Heart right ventricle (tissue), 16 donors: ENCODE measurements at places on chromosomes 13 and 19. TPM values are rescaled to one million over a fixed set of nuclear protein-coding genes. Genes with fewer than 3 reads are reported as not detected.

HIF3A gene
- 48.5 TPM for total RNA-seq

LYPD5 gene
- 1.9 TPM for total RNA-seq

REXO1 gene
- total RNA-seq, result 18.1 TPM

KANK3 gene
- total RNA-seq, result 10.2 TPM

ZNF726 gene
- total RNA-seq, result 0.15 TPM

NCAN gene
- total RNA-seq, result not detected

ETFB gene
- 393 TPM for total RNA-seq

ZNF761 gene
- total RNA-seq, result 3.0 TPM

IGFL1 gene
- not detected for total RNA-seq

DNA sequence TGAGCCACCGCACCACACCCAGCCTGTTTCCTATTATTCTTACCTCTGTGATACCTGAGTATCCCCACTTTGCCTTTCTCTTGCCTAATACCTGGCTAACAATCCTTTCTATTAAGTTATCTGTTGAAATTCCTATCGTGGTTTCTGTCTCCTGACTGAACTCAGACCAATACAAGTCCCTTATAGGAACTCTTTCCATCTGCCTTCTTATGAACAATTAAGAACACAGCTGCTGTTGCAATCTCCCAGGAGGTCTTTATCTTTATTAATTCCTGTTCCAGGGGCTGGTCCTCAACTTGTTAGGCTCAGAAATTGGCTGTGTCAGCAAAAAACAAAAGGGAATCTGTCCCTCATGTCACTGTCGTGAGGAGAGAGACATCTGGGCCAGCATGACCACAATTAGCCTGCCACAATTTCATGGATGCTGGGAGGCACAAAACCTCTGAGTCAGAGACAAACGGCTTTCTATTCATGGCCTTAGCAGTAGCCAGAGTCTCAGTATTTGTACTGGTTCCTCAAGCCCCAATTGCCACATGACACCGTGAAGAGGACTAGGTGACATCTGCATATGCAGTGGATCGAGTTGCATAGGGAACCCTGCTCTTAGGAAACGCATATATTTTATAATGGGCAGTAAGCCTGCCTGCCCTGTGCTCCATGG is 58.2 kb downstream of the NUFIP1 start:
- no peaks in the 10 kb centered on the region for H3K27me3 ChIP-seq
- no peak overlapping the region for H3K27ac ChIP-seq
- H3K36me3 ChIP-seq, result no peaks in the 10 kb centered on the region
- H3K4me1 ChIP-seq, result no peaks in the 10 kb centered on the region
- H3K4me3 ChIP-seq, result no peak overlapping the region
- no peak for DNase-seq

DNA sequence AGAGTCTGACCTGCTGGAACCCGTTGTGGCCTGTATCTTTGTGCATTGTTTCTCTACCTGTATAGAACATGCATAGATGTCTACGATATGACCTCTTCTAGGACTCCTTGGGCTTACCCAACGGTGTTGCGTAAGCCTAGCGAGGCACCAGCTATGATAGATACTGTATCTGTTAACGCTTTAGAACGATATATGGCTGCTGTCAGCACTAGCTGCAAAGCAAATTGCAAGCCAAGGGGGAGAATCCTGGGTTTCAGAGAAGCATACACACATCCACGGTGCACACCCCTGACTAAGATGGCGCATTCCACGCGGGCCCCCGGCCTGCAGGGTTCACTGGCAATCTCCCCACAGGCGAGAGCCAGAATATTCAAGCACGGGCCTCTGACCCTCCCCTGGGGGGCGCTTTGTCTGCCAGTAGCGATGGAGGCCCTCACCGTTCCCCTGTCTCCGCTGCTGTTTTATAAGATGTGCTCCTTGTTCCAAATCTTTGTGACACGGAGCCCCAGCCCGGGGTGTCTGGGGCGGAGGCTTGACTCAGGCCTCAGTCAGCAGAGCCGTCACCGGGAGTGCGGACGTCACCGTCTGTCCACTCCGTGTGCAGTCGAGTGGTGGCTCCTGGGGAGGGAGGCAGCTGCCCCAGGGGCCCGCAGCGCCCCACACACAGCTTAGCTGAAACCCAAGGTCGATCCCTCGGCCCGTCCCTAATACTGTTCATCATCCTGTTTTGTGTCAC is 12.9 kb upstream of the RPS15 start:
- no peak overlapping the region for H3K4me3 ChIP-seq
- no peak for DNase-seq
- H3K27me3 ChIP-seq, result no peaks in the 10 kb centered on the region
- no peak overlapping the region for H3K27ac ChIP-seq
- peaks cover 14% of the 10 kb centered on the region for H3K4me1 ChIP-seq

DNA sequence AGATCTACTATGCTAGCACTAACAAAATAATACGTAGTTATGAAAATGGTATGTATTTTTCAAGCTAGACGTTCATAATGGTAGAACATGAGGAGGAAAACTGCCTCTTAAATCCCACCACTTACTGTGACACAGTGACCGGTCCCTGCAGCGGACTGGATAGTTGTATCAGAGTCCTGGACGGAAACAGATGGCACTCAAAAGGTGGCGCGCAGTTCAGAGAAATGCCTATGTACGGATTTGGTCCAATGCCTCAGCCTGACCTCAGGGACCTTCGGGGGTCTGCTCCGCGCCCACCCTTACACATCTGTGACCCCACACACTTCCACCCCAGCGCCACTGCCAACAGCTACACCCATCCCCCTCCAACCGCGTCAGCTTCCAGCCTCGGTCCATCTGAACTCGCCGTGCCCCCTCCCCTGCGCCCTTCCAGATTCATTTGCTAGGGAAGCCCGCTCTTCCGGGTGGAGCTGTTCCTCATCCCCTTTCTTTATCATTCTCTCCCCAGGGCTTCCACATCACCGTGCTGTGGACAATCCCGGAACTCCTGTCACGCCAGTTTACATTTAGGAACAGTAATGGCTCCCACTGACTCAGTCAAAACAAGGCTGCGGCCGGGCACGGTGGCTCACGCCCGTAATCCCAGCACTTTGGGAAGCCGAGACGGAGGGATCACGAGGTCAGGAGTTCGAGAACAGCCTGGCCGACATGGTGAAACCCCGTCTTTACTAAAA is 792 bp upstream of the LENG8 start:
- DNase-seq, result peak; percentile 68
- H3K4me1 ChIP-seq, result peaks cover 13% of the 10 kb centered on the region
- peak overlapping the region; percentile 80 for H3K4me3 ChIP-seq
- peak overlapping the region; percentile 99 for H3K27ac ChIP-seq
- H3K36me3 ChIP-seq, result peaks cover 53% of the 10 kb centered on the region
- no peaks in the 10 kb centered on the region for H3K27me3 ChIP-seq

GRCh38 chr13:93721483-93721882 is 494.9 kb downstream of the GPC6 start:
- no peaks in the 10 kb centered on the region for H3K27me3 ChIP-seq
- H3K36me3 ChIP-seq, result no peaks in the 10 kb centered on the region
- H3K4me1 ChIP-seq, result no peaks in the 10 kb centered on the region
- no peak for DNase-seq
- H3K4me3 ChIP-seq, result no peak overlapping the region

DNA sequence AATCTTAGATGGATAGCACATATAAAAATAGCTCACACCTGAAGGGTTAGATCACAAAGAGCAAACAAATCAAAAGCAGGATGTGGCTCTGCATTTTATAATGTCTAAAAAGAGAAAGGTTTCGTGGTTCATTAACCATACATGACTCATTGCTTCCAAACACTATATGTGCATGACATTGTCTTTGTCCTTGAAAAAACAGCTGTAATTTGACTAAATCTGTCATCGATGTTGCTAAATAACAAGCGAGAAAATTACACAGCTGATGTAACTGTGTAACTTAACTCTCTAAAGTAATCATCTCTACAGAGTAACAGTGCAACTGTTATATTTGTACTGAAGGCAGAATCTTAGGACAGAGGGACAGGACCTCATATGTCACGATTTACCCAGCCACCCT is 383.1 kb upstream of the GPC6 start:
- no peak overlapping the region for H3K27ac ChIP-seq
- H3K27me3 ChIP-seq, result no peaks in the 10 kb centered on the region
- no peak for DNase-seq
- no peaks in the 10 kb centered on the region for H3K4me1 ChIP-seq
- no peak overlapping the region for H3K4me3 ChIP-seq
- no peaks in the 10 kb centered on the region for H3K36me3 ChIP-seq

DNA sequence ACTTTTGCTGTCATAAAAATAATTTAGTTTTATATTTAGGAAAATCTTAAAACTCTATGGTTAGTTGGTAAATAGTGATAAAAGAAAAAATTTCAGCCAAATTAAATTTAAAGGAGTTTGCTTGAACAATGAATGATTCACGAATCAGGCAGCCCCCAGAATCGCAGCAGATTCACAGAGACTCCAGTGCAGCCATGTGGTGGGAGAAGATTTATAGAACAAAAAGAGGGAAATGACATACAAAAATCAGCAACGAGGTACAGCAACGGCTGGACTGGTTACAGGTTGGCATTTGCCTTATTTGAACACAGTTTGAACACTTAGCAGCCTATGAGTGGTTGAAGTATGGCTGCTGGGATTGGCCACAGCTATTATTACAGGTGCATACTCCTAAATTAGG is 96.4 kb upstream of the MYCBP2 start:
- H3K4me1 ChIP-seq, result no peaks in the 10 kb centered on the region
- H3K27ac ChIP-seq, result no peak overlapping the region
- H3K27me3 ChIP-seq, result no peaks in the 10 kb centered on the region
- no peak for DNase-seq
- no peaks in the 10 kb centered on the region for H3K36me3 ChIP-seq

- H3K27me3 ChIP-seq, result no peaks in the 10 kb centered on the region
- H3K36me3 ChIP-seq, result no peaks in the 10 kb centered on the region
- no peak overlapping the region for H3K4me3 ChIP-seq
- no peaks in the 10 kb centered on the region for H3K4me1 ChIP-seq
- no peak for DNase-seq
Observed at GRCh38 chr19:31185261-31185660, 164.0 kb downstream of the TSHZ3 start.

DNA sequence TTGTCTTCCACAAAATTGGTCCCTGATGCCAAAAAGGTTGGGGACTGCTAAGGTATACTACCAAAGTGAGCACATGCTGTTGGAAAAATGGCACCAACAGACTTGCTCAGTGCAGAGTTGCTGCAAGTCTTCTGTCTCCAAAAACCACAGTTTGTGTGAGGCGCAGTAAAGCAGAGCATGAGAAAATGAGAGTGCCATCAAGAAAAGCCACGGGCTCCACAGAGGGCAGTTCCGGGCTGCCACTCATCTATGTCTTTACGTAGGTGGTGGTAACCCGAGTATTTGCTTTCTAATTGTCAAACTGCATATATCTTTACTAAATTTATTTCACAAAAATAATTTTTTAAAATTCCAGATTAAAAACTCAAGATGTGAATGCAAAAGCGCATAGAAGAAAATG is 123.8 kb downstream of the RNF17 start:
- no peaks in the 10 kb centered on the region for H3K27me3 ChIP-seq
- H3K36me3 ChIP-seq, result peaks cover 82% of the 10 kb centered on the region
- H3K27ac ChIP-seq, result no peak overlapping the region
- no peaks in the 10 kb centered on the region for H3K4me1 ChIP-seq
- no peak for DNase-seq

GRCh38 chr19:52520013-52520412 is 7.5 kb upstream of the ZNF808 start:
- no peaks in the 10 kb centered on the region for H3K27me3 ChIP-seq
- no peaks in the 10 kb centered on the region for H3K36me3 ChIP-seq
- no peak for DNase-seq
- H3K4me3 ChIP-seq, result no peak overlapping the region
- H3K4me1 ChIP-seq, result no peaks in the 10 kb centered on the region

DNA sequence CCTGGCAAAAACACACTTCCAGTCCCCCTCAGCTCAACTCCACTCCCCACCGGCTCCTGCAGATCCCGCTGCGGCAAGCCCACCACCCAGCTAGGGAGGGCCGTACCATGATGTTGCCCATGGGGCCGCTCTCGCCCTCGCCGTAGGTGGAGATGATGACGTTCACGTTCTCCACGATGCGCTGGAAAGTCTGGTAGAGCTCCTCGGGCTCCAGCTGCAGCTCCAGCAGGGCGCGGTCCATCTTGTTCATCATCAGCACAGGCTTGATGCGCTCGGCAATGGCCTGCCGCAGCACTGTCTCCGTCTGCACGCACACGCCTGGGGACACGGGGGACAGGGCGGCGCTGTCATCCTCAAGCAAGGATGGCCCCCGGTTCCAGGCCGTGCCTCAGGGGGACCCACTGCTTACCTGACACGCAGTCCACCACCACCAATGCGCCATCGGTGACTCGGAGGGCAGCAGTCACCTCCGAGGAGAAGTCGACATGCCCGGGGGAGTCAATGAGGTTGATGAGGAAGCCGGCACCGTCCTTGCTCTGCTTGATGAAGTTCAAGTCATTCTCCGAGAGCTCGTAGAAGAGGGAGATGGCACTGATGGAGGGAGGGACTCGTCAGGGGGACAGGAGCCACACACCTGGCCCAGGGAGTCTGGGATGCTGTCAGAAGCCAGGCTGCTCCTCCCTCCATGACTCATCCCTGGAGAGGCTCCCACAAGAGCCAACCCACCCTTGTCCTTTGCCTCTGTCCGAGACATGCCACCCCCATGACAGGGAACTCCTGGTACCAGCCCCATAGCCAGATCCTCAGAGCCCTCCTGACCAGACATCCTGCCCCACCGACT is 2.3 kb downstream of the EEF2 start:
- H3K27ac ChIP-seq, result peak overlapping the region; percentile 100
- no peak for DNase-seq
- no peaks in the 10 kb centered on the region for H3K27me3 ChIP-seq
- no peak overlapping the region for H3K4me3 ChIP-seq

DNA sequence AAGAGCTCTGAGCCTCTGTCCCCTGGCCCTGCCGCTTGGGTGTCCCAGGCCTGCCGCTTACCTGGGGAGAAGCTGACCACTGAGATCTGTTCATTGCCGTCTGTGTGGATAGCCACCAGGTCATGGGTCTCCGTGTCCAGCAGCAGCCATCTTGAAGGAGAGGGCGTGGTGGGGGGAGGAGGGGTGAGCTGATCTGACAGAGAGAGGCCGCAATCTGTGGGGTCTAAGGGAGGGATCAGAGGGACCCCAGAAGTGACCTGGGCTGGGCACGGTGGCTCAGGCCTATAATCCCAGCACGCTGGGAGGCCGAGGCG is 14.6 kb upstream of the GPR4 start:
- no peaks in the 10 kb centered on the region for H3K4me1 ChIP-seq
- DNase-seq, result no peak
- no peak overlapping the region for H3K27ac ChIP-seq
- no peak overlapping the region for H3K4me3 ChIP-seq

- H3K4me3 ChIP-seq, result no peak overlapping the region
- no peak for DNase-seq
- H3K27me3 ChIP-seq, result no peaks in the 10 kb centered on the region
Observed at GRCh38 chr13:24277761-24278160, 31.6 kb upstream of the C1QTNF9 start.

DNA sequence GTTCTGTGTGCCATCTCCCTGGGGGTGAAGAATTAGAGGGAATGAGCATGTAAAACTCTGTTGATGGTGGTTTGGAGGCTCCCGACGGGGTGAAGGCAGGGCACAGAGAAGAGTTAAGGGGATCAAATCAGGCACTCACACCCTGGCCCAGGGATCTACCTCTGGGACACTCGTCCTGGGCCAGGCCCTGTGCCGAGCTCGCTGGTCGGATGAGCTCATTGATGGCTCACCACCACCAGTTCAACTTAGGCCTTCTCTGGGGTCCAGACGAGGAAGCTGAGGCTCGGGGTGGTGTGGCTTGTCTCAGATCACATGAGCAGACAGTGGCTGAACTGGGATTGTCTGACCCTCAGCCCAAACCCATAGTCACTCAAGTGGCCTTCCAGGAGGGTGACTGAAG is 1.6 kb downstream of the NACC1 start:
- H3K4me1 ChIP-seq, result peaks cover 34% of the 10 kb centered on the region
- no peaks in the 10 kb centered on the region for H3K36me3 ChIP-seq
- H3K4me3 ChIP-seq, result no peak overlapping the region
- no peak for DNase-seq
- no peak overlapping the region for H3K27ac ChIP-seq
